ENCODE measurements at places on chromosomes 4 and X.

DNA sequence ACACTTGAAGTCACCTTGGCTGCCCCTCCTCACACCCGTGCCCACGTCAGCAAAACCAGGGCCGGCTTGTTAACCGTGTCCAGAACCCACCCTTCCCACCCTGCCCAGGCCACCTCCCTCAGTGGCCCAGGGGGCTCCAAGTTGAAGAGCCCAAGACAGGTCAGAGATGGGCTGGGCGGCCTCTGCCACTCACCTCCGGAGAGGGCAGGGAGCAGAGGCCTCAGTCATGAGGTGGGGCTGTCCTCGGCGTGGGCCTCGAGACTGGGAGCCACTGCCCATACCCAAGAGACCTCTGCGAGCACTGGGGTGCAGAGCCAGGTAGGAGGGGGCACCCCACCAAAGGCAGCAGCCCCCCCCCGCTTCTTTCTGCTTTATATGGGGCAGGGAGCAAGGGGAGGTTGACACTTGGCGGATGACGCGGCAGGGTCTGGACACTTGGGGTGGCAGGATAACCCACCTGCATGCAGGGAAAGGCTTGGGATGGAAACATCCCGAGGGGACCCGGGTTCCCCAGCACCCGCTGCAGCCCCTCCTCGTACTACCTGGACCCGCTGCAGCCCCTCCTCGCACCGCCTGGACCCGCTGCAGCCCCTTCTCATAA lies 38.0 kb upstream of the SPON2 start:
- no peak for DNase-seq

GRCh38 chr4:123353656-123354055 lies 42.9 kb upstream of the SPRY1 start:
- DNase-seq, result no peak

DNA sequence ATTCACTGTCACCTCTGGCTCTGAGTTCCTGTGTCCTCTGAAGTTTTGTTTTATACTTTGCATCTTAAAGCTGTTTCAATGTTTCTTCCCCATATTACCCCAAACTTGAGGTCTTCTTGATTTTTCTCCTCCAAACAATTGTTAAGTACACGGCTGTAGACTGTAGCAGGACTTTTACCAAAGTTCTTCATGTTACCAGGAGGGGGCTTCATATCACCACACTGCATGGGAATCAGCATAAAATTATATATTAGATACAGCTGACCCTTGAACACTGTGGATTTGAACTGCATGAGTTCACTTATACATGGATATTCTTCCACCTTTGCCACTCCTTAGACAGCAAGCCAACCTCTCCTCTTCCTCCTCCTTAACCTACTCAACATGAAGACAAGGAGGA lies 56.6 kb downstream of the SPATA18 start:
- no peak for DNase-seq

DNA sequence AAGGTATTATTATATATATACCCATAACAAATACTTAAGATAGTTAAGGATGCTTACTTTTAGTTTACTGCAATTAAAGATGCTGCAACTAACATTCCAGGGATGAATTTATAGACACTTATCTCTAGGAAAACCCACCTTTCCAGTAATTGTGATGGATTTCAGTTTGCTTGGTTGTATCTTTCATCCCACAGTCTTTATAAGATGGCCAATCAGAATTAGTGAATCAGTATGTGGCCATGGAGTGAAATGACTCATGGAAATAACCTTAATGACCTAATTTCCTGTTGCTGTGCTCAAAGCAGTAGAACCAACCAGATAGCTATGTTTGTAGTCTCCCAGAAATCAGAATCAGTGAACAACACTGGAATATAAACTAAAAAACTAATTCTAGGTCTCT lies 26.4 kb downstream of the MOSPD2 start:
- DNase-seq, result peak; percentile 50

- DNase-seq, result peak; percentile 26
Measured at GRCh38 chr4:169620880-169621248, 486 bp downstream of the CLCN3 start.

DNA sequence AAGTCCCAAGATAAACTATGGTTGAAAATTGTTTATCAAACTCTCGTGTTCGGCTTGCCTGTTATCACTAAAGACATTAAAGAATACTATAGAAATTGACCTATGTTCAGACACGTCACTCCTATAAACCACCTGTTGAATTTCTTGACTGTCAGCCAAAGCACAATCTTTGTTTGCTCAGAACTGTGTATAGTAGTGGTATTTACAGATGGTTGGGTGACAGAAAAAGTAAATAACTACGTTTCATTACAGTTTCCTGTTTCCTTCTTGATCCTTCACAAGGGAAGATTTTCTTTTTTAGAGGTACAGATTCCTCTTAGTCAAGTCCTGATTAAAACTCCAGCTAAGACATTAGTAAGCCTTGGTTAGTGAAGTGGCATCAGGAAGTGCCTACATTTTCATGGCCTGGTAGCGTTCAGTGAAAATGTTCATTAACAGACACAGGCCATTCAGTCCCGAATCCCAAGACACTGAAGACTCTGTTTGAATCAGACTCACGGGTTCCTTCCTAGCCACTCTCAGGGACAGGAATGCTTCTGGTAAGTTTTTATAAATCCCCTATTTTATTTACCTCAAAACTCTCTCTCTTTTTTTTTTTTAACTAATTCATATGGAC lies at the start of gene SMIM31:
TSS of gene SMIM31 (plus strand) at position 259 of the 616 bp plus-strand sequence. CDS start 16,313 bp downstream, outside the sequence.
- DNase-seq, result no peak

- no peak for DNase-seq
Measured at GRCh38 chr4:7660176-7661039, 225.7 kb upstream of the PSAPL1 start.

- no peak for DNase-seq
Measured at GRCh38 chrX:49748211-49748956, 52.6 kb upstream of the PAGE1 start.

DNA sequence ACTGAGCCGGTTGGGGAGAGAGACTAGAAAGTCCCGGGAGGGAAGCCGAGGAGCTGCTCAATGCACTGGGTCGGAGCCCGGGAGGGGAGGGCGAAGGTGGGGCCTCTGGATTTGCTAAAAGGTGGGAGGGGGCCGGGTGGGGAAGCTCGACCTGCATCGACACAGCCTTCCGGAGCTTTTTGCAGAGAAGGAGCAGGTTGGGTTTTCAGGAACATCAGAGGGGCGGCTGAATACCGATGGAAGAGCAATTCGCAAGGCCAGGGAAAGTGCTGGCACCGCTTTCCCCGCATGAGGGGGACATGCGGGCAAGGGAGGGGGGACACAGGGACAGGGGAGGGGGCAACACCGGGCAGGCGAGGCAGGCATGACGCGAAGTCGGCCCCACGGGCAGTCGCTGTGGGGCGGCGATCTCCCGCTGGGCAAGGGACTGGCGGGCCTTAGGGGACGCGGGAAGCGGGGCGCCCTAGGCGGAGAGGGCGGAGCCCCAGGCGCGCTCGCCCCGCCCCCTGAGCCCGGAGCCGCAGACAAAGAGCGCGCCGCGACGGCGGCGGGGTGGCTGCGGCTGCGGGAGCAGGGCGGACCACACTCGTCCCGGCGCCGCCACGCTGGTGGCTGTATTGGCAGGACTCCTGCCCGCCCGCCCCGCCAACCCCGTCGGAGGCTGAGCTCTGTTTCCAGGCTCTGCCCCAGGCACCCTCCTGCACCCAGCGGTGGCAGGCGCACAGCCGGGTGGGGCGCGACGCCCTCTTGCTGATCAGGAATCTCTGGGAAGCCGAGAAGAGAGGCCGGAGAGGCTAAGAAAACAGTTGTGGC lies 11.6 kb downstream of the PDZD4 start:
- peak; percentile 40 for DNase-seq

DNA sequence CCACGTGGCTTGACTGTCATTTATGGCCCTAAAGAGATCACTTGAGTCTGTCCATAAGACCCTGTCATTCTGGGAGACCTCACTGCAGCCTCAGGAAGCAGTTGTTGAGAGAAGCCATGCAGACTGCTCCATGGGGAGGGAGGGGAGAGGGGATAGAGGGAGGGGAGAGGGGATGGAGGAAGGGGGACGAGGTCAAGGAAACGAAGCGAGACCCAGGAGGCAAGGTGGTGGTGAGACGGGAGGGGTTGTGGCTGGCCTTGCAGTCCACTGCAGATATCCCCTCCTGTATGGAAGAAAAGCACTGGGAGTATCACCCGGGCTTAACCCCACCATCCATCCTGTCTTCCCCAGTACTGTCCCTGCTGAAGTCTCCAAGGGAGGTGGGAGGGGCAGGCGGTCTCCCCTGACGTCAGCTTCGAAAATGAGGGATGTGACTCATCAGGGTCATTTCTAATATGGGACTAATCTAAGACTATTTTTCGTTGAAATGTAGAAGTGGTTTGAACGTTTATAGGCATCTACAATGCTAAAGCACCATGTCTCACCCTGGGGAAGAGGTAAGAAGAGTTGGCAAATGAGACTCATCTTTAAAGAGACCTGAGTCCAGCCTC lies 5.6 kb downstream of the TMEM255A start:
- DNase-seq, result no peak

DNA sequence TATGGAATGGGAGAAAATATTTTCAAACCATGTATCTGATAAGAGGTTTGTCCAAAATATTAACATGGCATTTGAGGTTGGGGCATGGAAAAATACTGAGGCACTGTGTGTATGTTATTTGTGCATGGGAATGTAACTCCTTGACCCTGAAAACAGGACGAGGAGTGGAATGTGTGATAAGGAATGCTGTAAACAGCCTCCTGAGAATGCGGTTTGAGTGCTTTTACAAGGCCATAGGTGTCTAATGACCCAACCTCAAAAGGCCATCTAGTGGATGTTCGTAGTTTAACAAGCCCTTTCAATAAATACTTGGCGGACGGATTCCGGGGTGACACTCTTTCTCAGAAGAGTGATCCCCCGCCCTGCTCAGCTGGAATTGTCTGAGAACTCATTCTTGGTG lies 162.9 kb upstream of the USP9X start:
- DNase-seq, result peak; percentile 17

DNA sequence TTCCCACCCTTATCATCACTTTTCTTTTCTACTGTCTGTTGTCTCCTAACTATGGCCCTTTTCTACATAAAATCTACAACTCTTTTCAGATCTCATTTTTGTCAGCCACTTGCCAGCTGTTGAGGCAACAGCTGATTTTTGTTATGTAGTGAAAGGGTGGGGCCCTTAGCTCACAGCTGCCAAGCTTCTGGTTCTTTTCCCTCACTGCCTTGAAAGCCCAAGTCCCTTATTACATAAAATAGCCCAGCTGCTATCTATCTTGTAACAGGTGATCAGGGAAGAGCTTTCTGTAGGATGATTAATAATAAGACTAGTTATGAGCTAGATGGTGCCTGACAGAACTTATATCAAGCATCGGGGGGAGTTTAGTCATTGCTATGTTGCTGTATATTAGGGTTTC lies 45.9 kb downstream of the ADGRL3 start:
- no peak for DNase-seq

GRCh38 chr4:118215826-118216225 lies 137.0 kb downstream of the PRSS12 start:
- no peak for DNase-seq

GRCh38 chrX:8913655-8914409 lies 112.6 kb upstream of the FAM9A start:
- DNase-seq, result no peak
